ENCODE measurements at places on chromosomes 4 and X.

GRCh38 chr4:113468165-113469022 lies 293.1 kb downstream of the CAMK2D start:
- DNase-seq, result no peak

- DNase-seq, result no peak
These were observed 275.4 kb upstream of the PITX2 start for GRCh38 chr4:110898290-110898689.

- DNase-seq, result no peak
These were observed 14.5 kb downstream of the GAB1 start for GRCh38 chr4:143351149-143351691.

DNA sequence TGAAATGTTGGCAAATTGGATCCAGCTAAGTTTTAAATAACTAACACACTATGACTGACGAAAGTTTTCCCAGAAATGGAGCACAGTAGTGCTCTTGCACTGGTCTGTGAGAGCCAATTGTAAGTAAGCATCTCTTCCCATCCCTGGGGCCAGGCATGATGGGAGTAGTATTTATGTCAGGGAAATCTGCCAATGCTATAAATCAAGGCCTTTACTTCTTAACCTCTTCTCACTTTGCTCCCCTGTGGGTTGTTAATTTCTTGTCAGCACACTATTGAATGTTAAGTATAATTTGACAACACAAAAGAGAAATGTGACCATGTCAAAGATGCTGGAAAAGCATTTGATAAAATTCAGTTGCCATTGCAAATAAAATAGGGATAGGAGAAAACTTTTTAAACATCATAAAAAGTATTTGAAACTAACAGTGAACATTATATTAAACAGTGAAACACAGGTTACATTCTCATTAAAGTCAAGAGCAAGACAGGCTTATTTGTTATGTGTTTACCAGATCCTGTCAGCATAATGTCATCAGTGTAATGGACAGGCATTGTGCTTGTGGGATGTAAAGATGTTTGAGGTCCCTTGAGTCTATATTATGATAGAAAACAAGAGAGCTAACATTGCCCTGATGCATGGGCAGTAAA lies 5.0 kb downstream of the F8A1 start:
- no peak for DNase-seq

DNA sequence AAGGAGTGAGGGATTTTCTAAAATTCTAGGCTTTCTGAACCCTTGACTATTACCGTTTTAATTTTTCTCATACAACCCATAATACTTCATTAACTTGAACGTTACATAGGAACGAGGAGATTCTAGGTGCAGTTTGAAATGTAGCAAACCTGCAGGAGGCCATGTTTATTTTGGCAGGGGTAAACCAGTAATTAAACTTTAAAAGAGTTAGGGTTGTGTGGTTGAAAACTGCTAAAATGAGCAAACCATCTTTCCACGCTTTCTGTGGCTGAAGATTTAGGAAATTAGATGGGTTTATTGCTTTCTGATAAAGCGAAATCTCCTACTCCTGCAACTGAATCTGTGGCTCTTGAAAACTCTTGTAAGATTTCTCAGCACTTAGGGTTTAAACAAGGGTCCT lies 1.7 kb downstream of the PHEX start:
- DNase-seq, result no peak

- DNase-seq, result no peak
These were observed 110.3 kb downstream of the AREG start for GRCh38 chr4:74555231-74555630.

- no peak for DNase-seq
These were observed 109.3 kb upstream of the NUDT6 start for GRCh38 chr4:123031664-123032063.

- no peak for DNase-seq
These were observed 188.3 kb downstream of the RASL11B start for GRCh38 chr4:53050361-53050774.

DNA sequence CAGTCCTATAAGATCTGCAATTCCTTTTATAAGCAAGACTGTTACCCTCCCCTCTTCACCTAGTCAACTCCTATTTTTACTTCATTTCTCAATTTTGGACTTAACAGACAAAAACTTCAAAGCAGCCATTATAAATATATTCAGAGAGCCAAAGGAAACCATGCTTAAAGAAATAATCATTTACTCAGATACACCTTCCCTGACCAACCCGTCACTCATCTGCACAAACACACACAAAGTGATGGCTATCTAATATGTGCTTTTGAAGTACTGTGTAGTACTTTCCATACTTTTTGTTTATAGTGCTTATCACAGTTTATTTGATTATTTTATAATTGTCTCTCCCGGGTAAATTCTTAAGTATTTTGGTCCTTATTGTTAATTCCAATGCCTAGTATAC lies 117.2 kb downstream of the TBC1D19 start:
- DNase-seq, result no peak

DNA sequence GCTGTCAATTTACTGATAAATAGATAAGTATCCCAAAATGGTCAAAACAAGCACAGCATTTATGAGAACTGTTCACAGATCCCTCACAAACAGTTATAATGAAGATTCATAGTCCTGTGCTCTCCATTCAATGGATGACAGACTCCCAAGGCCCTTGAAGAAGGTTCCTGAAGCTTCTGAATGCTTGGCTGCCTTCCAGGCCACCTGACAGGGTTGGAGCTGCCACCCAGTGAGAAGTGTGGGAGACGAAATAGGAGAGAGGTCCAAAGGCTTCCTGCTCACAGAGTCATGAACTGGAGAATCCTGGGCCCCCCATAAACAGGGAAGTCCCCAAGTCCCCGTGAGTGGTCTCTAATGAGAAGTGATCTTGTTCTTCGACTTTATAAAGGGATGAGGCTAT lies 26.0 kb upstream of the ANXA3 start:
- no peak for DNase-seq

DNA sequence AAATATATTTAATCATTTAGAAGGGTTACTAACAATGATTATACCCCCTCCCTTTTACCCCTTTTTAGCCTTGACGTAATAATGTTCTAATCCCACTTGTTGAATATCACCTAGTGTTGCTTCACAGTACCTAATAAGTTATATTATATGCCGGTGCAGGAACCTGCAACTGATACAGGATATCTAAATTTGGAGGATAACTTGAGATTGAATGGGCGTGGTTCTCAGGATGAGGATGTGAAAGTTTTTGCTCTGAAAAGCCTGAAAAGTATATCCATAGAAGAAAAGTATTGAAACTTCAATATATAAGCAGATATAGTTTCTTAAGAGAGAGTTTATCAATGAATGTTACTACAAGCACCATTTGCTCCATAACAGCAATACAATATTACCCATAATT lies 59.8 kb downstream of the ZNF711 start:
- DNase-seq, result no peak

- DNase-seq, result no peak
These were observed 14.4 kb upstream of the FAM9A start for GRCh38 chrX:8815460-8816065.

Measured in T follicular helper cell (primary cell).